ENCODE measurements at places on chromosomes 7 and 10.

DNA sequence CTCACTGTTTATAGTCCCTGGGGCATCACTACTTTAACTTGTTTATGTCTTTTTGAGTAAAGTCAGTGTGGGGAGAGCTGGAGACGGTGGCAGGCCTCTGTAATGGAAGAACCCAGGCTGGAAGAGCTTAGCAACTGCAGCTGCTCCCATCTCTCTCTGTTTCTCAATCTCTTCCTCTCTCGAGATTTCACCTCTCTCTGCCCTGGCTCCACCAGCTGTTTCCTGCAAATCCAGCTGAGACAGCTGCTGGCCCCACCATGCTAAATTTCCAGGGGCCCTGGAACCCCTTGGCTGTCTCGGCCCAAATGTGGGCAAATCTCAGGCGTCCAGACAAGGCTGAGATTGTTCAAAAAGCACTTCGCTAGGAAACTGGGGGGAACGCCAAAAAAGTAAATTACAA, 25.8 kb upstream of the SLF2 start:
- DNase-seq = no peak

GRCh38 chr10:9685596-9685995, 1332.1 kb upstream of the CELF2 start:
- DNase-seq = no peak

DNA sequence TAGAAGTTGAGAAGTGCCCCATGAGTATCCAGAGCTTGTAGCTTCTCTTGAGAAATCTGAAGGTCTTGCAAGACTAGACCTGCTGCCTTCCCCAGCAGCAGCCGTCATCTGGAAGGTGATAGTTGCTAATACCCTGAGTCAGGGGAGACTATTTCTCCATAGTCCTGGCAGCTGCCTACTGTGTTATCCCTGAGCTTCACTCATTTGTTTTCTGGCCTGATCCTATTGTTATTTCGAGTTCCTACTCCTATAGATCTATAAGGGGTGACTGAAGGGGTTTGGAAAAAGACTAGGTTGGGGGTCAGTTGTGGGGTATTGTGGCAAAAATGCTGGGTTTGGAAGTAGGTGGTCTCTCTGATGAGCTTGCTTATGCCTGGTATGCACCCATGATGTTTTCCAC, 297.8 kb downstream of the CNTNAP2 start:
- no peak for DNase-seq

DNA sequence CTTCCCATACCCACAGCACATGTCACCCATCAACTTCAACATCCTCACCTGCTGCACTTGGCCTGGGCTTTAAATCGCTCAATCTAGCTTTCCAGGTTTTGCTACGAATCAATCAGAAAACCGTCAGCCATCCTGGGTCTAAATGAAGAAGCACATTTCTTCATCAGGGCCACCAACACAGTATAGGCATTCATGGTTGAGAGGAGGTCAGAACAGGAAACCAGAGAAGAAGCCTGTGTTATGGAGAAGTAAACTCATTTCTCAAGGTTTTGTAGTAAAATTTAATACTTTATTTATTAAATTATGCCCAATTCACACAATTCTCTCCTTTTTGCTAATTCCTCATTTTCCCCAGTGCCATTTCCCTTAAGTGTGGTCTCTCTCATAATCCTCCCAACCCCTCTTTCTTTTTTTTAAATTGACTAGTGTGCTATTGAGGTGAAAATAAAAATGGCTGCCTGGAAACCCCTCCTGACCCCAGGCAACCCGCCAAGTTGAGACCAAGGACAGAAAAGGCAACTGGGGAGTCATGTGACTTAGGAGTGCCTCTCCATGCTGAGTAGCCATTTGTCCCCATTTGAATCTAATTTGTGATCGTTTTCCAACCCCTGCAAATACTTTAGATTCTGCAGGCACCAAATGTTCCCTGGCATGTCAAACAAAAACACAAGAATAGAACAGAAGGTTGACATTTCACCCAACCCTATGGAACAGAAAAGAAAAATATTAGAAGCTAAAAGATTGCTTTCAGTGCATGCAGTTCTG, 181.1 kb upstream of the NAMPT start:
- DNase-seq = no peak

- no peak for DNase-seq
Observed at GRCh38 chr10:3056280-3057037, 10.9 kb upstream of the PFKP start.

GRCh38 chr10:3682745-3683144, 102.3 kb downstream of the KLF6 start:
- DNase-seq = no peak

GRCh38 chr7:5296015-5296610, 13.4 kb downstream of the SLC29A4 start:
- no peak for DNase-seq

DNA sequence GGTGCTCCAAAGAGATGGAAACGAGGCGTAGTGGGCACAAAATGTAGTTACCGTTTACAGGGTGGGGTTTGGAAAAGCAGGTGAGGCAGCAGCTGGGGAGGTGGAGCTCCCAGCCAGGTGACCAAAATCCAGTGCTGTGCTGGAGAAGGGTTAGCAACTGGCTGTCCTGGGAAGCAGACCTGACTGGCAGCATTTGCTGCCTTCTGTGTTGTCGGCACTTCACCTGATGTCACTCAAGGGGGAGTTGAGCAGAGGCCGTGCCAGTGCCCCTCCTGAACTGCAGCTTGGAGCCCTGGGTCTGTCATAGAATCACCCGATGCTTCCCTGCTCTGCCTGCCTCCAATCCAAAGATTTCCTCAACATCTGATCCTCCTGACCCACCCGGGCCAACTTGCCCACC, 12.8 kb downstream of the GCK start:
- no peak for DNase-seq

DNA sequence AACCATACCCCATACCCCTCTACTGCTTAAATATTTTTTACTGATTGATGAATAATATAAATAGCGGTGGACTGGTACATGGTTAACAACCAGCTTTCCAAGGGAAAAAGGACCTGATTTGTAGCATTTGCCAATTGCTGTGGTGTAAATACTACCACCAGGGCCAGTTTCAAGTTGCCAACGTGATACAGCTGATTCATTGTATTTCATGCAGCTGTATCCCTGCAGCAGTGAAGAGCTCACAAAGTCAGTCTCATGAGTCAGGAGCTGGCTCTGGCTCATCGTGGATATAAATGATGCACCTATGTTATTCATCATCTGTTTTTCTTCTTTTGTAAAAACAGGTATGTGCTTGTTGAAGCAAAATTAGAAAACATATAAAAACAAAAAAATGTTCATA, 15.2 kb downstream of the CALML5 start:
- DNase-seq = no peak

DNA sequence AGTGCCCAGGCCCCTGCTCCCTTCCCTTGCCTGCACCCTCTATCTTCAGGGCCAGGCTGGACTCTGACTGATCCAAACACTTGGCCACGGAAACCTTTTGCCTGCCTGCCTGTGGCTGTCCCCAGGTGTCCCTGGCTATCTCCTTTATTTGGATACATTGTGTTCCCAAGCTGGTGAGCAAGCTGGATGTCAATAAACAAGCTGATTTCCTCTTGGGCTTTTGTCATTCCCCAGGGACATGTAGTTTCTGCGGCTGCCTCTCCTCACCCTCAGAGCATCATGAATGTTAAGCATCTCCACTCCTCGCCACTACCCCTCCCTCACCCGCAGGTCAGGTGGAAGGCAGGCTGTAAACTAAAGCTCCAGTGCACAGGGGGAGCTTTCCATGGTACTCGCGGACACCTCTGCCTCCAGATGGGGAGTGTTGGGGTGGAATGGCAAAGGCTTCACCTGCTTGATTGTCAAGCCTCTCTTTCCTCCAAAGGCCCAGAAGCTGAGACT, 6.9 kb downstream of the GHRHR start:
- DNase-seq = no peak

DNA sequence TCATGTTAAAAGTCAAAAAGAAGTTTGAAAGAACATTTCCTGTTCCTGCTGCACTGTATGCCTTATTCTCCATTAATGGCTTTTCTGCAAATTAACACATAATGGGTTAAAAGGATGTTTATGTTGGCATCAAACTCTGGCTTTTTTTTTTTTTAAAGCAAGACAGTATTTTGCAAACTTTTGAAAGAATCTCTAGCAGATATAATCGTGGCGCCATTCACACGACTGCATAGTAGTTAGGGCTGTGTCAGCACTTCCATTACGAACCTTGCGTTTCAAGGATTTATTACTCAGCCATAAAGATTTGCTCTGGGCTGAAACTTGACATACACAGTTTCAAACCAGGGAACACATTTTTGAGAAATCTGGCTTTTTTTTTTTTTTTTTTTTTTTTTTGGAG, 207.8 kb downstream of the DYNC1I1 start:
- DNase-seq = no peak

DNA sequence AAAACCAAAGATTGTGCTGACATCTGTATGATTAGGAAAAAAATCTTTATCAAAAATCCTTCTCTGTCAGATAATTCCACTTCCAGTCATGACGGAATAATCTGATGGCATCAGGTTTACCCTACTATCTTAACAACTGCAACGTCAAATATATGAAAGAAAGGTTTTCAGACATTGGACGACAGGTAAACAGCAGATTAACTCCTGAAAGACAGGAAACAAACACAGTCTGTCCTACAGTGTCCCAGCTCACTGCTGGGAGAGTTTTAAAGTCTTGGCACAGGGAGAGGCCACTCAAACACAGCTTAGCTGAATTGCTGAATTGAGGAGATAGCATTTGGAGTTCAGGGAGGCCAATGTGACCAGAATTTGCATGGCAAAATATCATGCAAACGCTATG, 186.3 kb upstream of the KCTD7 start:
- DNase-seq = no peak

GRCh38 chr7:150986556-150986955, 4.3 kb upstream of the NOS3 start:
- no peak for DNase-seq

- DNase-seq = no peak
Observed at GRCh38 chr10:24008164-24009091, 200.5 kb upstream of the KIAA1217 start.

DNA sequence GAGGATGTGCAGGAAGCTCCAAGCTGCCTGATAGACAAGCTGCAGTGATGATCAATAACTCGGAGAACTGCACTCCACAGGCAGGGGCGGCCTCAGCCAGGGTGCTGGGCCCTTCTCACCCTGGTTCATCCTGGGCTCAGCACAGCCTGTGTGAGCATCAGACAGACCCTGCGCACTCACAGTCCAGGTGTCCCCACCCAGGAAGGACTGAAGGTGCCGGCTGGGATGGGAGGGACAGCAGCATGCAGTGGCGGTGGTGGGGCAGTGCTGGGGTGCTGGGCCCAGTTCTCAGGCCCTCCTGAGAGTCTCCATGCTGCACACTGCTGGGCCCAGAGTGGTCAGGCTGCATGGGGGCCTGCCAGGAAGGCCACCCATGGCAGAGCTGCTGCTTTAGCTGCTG, 74.1 kb downstream of the ITIH5 start:
- no peak for DNase-seq

DNA sequence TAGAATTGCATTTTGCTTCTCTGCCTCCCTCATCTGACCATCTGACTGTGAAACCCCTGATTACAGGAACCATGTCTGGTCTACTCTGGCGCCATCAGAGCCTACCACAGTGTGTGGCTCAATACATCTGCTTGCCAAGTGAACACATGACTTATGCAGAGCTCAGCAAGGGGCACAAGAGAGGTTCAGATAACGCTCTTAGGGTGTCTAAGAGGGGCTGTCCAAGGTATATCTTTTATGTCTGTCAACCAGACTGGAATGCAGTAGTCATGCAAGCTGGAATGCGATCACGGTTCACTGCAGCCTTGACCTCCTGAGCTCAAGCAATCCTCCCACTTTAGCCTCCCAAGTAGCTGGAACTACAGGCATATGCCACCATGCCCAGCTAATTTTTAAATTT, 10.3 kb upstream of the RRP12 start:
- no peak for DNase-seq

- DNase-seq = no peak
Observed at GRCh38 chr10:101629837-101630632, 41.9 kb downstream of the DPCD start.

- no peak for DNase-seq
Observed at GRCh38 chr7:101094376-101094775, 9.1 kb downstream of the TRIM56 start.

DNA sequence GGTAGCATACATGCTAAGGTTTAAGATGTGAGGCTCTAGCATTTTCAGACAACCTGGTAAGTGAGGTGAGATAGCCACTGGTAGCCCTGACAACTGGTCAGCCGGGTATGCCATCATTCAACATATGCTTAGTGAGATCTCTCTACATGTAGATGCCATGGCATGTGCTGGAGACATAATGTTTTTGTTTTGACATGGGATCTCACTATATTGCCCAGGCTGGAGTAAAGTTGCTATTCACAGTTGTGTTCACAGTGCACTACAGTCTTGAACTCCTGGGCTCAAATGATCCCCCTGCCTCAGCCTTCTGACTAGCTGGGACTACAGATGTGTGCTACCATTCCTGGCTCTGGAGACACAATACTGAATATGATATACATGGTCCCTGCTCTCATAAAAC, 437.3 kb downstream of the SORCS1 start:
- DNase-seq = no peak

DNA sequence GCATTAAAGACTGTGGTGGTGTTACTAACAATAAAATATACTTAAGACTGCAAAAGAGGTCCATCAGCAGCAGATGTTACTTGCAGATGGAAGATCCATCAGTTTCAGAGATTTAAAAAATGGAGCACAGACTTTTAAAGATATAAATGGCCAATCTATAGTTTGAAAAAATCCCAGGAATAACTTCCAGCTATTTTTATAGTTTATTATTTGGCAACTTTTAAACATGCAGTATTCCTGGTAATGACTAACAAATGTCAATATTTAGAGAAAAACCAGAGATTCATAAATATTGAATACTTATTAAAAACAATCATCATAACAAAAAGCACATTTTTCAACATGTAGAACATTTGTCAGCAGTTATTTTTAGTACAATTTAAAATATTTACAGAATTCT, 30.7 kb downstream of the RTKN2 start:
- no peak for DNase-seq

GRCh38 chr7:151595702-151596350, 76.1 kb upstream of the RHEB start:
- DNase-seq = no peak

GRCh38 chr7:123674399-123675180, 18.9 kb downstream of the LMOD2 start:
- DNase-seq = no peak

DNA sequence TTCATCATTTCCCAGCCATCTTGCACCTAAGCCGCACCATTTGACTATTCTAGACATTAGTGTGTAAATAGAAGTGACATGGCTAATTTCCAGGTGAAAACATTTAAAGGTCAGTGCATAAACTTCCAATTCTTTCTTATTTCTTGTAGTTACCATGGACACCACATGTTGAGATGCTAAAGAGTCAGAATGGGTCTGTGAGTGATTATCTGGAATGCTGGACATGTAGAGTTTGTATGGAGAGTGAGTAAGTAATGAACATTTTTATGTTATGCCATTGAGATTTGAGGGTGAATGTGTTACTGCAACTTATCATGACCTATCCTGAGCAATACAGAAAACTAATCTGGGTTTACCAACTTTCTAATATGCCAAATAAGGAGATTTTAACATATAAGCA, 60.4 kb downstream of the MEOX2 start:
- no peak for DNase-seq

GRCh38 chr7:138254444-138254843, 178.2 kb downstream of the AKR1D1 start:
- DNase-seq = no peak

GRCh38 chr7:4763091-4763793, 12.2 kb upstream of the AP5Z1 start:
- no peak for DNase-seq

GRCh38 chr10:68543004-68543918, 15.9 kb upstream of the SLC25A16 start:
- no peak for DNase-seq
